Right cardiac atrium (tissue), 5 donors: ENCODE measurements at places on chromosomes 4 and X.

- no peak for DNase-seq
Measured at GRCh38 chrX:65689377-65689776, 21.9 kb downstream of the MSN start.

DNA sequence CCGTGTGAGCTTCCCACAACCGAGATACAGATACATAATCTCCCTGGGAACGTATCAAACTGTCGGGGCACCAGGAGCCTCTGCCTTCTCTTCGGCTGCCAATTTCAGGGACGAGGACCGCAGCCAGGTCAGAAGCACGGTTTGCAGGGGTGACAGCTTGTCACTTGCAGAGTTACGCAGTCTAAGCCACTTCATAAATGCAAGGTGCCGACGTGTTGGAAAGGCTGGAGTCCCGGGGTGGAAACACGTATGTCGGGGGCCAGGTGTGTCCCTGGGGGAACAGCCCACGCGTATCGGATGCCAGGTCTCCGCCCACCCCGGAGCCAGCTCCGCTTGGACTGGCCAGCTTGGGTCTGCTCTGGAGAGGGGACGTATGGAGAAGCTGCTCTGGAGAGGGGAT, 76.3 kb upstream of the SHOX start:
- DNase-seq: no peak

DNA sequence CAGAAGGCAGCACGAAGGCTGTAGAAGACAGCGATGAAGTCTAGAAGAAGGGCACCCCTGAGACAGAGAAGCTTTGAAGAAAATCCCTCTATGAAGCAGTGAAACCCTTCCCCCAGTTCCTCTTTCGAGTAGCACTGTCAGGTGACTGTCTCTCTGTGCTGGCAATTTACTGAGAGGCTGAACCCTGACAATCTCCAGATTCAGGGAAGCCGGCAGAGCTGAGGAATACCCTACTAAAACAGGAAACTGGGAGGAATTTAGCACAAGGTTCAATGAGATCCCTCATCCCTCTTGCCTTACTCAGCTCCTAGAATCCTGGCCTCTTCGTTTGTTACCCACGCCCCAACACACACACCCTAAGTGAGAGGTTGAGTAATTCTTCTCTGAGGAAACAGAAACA, 239.7 kb upstream of the NOCT start:
- no peak for DNase-seq

DNA sequence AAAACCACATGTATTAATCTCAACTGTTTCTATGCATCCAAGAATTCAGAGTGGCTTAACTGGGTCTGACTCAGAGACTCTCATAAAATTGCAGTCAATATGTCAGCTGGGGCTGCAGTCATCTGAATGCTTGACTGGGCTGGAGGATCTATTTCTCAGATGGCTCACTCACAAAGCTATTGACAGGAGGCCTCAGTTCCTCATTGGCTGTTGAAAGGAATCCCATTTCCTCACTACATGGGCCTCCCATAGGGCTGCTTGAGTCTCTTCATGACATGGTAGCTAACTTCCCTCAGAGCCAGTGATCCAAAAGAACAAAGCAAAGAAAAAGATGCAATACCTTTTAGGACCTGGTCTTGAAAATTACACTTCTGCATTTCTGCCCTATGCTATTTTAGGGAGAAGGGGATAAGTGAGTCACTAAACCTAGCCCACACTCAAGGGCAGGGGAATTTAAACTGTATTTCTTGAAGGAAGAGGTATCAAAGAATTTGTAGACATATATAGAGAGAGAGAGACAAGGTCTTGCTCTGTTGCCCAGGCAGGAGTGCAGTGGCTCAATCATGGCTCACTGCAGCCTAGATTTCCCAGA, 9.8 kb downstream of the SCFD2 start:
- DNase-seq: no peak

- peak; percentile 86 for DNase-seq
Measured at GRCh38 chrX:12974796-12975669, at the start of gene TMSB4X. TMSB4X (plus strand) TSS chrX:12975110.

DNA sequence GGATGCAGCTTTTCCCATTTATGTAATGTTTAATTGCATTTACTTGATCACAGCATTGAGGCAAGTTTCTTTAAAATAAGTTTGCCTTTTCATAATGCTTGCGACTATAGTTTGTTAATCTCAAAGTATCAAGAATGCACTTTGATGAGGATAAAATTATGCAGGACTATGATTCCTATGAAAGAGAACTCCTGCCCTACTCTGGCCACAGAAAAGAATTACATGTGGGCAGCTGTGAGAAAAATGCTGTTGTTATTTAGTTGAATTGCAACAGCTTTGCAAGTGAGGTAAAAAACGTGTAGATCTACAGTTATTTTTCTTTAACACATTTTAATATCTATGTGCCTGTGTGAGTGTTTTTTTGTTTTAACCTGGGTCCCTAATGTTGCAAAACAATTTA, 12.5 kb upstream of the OSTC start:
- no peak for DNase-seq

DNA sequence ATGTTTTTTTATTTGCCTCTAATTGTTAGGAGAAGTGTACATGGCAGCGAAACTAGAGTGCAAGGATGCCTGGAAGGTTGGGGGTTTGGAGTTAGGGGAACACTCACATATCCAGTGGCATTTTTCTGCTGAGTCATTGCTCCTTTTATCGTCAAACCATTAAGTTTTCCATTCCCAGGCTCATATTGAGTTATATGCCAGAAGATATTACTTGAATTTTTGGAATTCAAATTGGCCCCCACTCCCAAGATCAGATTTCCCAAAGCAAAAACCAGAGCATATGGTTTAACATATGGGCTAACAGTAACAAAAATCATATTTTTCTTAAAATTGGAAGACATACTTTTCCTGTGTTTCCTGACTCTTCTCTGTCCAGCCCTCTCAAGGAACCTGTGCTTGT, 152.7 kb downstream of the FSTL5 start:
- no peak for DNase-seq

- peak; percentile 57 for DNase-seq
Measured at GRCh38 chr4:41454423-41454822, 83.5 kb upstream of the LIMCH1 start.

GRCh38 chrX:31604629-31605221, 532.9 kb upstream of the FTHL17 start:
- DNase-seq: no peak

DNA sequence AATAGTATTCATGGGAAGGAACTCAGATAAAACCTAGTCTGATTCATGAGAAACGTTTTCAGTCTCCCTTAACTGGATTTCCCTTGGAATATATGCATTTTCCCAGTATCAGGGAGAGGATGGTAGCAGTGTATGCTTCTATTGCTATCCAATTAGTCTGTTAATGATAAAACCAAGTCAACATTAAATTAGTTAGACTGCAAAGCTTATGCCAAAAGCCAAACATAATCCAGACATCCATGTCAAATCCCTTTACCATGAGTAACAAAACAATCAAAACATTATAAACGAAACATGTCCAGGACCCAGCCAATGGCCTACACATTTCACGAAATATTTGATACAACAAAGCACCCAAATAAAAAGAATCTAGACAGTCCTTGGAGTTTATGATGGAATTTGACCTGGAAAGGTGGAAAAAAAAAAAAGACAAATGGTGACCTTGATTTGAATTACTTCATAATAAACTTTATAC, 34.5 kb upstream of the VEGFD start:
- DNase-seq: no peak

DNA sequence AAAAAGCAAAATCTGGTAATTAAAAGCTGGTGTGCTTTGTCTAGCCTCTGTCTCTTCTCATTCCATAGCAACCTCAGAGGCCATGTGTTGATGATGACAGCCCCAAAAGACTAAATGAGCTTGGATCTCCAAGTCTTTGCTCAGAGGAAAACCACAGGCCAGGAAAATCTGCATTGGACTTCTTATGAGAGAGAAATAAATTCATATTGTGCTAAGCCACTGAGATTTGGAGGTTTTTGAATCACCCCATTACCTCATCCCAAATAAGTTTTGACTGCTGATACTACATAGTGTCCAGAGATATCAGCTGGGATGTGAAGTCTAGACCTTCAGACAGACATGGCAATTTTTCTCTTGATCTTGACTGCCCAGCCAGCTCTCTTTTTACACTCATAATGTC, 178.6 kb upstream of the DIPK2B start:
- DNase-seq: no peak

- DNase-seq: peak; percentile 75
Measured at GRCh38 chr4:7295911-7296660, 103.7 kb downstream of the SORCS2 start.

- DNase-seq: no peak
Measured at GRCh38 chr4:47538825-47539154, 53.7 kb downstream of the ATP10D start.

- DNase-seq: no peak
Measured at GRCh38 chr4:96558466-96558865, 718.6 kb downstream of the PDHA2 start.

DNA sequence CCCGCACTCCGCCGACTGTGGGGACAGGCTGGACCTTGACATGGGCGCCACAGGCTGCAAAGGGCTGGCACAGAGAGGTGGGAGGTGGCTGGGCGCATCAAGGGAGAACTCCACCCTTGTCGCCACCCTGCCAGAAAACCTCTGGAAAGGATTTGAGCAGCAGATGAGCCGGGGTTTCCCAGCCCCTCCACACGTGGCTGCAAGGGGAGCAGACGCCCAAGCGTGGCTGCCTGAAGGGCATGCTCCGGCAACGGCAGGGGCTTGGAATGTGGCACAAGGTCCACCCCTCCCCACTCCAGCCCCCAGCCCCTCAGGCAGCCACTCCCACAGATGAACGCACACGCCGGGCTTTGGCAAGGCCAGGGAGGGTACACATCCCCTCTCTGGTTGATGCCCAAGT, 4.6 kb downstream of the BGN start:
- DNase-seq: peak; percentile 71

- no peak for DNase-seq
Measured at GRCh38 chr4:115370490-115370889, 257.1 kb upstream of the NDST4 start.

- no peak for DNase-seq
Measured at GRCh38 chr4:132498215-132498614, 650.9 kb upstream of the PCDH10 start.

GRCh38 chrX:133402830-133403625, 12.3 kb downstream of the GPC4 start:
- DNase-seq: no peak

DNA sequence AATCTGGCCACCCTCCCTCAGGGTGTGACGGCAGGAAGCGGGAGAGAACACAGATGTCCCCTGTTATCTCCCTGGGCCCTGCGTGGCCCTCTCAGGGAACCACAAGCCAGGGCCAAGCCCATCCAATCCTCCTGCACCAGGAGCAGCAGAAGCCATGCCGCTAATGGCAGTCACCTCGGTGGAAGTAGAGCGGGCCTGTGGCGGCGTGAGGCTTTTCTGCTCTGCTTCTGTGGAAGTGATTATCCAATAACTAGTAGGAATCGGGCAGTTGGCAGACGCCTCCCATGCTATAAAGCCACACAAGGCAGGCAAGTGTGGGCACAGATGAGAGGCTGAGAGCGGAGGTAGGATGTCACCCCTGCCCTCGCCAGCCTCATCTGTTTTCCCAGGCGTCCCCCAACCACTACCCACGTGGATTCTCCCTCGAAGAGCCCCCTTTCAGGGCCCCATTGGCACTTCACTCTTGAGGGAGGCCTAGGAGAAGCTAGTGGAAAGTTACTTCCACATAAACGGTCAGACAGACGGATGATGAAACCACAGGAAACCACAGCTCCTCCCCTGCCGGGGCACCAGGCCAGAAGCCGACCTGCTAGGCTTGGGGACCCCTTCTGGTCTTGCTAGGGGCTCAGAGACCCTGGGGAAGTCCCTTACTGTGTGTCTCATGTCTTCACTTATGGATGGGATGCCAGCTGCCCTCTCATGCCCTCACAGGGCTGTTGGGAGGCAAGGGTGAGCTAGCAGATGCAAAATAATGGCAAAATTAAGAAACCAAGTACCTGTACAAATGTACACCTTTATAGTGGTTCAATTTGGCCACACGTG, 18.8 kb upstream of the TMSB4X start:
- DNase-seq: peak; percentile 84

DNA sequence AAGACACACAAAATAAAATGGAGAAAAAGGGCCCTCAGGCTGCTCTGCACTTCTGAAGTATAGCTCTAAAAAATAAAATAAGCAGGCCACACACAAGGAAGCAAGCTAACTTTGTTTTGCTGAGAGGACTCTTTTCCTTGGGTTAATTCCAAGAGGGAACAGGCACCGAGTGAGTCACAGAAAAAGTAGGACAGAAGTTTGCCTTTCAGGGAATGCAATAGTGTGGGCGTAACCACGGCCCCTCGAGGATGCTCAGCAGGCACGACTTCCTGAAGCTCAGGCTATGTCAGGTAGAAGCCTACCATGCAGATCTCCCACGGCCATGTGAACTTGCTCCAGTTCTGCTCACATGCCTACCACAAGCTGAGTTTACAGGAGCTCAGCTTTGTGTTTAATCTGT, 22.1 kb downstream of the PPP1R2C start:
- DNase-seq: peak; percentile 66

DNA sequence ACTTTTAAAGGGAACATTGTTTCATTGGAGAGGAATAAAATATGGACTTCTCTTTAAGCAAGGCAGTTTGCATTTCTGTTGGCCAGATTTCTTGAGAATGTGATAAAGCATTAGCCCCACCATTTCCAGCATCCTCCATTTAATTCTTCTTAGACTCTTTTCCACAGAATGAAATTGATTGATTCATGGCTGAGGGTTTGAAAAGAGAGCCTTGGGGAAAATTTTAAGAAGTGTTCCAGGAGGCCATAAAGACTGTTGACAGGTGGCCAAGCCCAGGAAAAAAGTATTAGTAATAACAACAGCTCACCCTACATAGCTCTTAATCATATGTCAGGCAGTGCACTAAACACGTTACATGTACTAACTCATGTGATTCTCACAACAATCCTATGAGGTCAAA, 53.4 kb downstream of the SHROOM3 start:
- DNase-seq: no peak

DNA sequence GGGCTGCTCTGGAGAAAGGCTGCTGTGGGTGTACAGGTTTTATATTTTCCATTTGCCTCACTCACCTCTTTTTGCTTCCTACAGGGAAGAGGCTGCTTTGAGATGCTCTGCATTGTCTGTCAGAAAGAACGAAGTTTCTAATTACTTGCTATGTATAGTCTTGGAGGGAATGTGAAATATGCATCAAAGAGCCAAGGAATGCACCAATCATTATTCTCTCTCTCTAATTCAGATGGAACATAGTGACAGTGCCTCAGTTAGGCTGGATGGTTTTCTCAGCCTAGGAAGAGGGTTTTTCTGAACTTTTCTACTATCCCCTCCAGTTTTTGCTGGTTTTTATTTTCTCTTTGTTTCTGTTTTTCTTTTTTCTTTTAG, 106.8 kb upstream of the SLC4A4 start:
- DNase-seq: no peak

GRCh38 chr4:111761531-111761930, 383.7 kb upstream of the FAM241A start:
- no peak for DNase-seq

DNA sequence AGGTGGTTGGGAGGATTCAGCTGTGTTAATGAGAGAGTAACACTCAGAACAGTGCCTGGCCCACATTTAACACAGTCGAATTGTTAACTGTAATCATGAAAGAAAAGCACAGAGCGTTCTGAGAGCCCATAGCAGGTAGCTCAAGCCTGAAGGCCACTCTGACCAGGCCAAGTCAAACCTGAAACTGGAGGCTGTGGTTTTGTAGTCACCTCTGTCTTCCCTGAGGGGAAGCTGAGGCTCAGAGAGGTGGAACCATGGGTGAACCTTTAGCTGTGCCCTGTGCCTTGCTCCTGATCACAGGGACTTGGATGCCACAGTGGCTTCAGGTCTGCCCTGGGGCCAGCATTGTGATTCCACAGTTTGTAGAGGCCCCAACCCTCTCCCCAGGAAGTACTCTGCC, 16.6 kb upstream of the UBA1 start:
- no peak for DNase-seq
